ENCODE measurements at places on chromosomes 1 and 21.

- no peak for DNase-seq
These were observed 19.4 kb upstream of the TMEM201 start for GRCh38 chr1:9569267-9569666.

- DNase-seq, result no peak
These were observed 98.3 kb downstream of the PIGK start for GRCh38 chr1:77120950-77121349.

- no peak for DNase-seq
These were observed 166.6 kb downstream of the DYRK1A start for GRCh38 chr21:37532868-37533780.

DNA sequence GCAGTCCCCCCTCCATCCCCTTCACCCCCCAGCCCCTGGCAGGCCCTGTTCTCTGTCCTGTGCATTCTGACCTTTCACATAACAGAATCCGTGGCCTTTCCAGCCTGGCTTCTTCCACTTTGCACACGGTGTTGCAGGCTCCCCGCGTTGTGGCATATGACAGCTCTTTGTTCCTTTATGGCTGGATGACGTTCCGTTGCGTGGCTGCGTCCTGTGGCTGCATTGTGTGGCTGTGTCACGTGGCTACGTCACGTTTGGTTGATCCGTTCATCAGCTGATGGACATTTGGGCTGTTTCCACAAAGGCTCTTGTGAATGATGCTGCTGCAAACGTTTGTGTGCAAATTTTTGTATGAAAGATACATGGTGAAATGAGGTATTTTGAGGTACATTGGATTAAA, 53.3 kb downstream of the PDE9A start:
- DNase-seq, result no peak

DNA sequence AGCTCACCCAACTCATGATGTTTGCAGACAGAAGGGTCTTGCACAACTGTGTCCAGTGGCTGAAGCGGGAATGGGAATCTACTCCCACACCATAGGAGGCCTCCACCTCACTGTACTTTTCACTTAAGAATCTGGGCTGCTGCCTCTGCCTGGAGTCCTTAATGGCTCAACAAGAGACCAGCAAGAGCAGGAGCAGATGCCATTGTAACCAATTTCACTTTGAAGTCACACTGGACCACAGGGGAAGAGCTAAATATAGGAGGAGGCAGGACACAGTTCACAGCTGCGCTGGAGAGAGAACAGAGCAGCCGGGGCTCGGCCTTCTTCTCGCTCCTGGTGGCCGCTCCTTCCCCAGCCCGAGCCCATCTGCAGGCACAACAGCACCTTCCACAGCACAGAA, 120.4 kb downstream of the SIPA1L2 start:
- DNase-seq, result no peak

- DNase-seq, result no peak
These were observed 5.8 kb downstream of the CLEC20A start for GRCh38 chr1:178490967-178491366.

GRCh38 chr1:93824834-93825233, 54.2 kb downstream of the DNTTIP2 start:
- no peak for DNase-seq

DNA sequence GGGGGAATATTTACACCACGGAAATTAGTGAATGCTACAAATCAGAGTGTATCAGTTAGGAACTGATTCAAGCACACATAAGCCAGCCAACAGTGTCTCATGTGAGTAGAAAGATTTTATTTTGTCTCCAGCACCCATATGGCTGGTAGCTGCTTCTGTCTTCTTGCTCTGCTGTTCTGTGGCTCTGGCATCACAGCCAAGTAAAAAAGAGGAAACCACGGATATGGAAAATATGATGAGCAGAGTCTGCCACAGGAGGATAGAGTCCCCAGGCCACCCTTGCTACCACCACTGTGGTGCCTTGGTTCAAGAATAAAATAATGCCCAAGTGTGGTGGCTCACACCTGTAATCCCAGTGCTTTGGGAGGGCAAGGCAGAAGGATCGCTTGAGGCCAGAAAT, 53.6 kb upstream of the SPOCD1 start:
- DNase-seq, result no peak

GRCh38 chr21:27589781-27590180, 622.9 kb upstream of the ADAMTS5 start:
- no peak for DNase-seq

GRCh38 chr1:204684571-204685235, 835 bp downstream of the LRRN2 start:
- no peak for DNase-seq

DNA sequence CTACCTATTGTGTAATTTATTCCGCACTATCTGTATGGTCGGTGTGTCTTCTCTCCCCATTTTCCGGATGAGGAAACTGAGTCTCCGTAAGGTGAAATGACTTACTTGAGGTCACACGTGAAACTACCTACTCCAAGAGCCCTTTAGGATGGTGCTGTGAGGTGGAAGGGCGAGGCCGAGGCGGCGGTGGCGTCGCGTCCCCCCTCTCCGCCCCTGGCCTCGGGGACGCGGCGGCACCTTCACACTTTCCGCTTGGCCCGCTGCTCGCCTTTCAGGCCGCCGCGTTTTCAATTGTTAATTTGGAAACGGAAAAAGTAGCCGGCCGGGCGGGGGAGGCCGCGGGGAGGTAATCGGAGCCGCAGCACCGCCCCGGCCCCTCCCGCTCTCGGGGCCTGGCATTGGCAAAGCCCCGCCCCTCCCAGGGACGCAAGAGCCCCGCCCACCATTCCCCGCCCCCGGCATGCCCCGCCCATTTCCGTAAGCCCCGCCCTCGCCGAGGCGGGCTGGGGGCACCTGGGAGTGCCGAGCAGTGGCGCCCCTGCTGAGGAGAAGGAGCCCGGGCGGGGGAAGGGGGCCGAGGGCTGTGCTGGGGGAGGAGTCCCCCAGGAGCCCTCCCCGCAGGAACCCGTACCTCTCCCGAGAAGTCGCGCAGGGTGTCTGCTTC, 18.6 kb downstream of the KCNQ4 start:
- DNase-seq, result no peak

DNA sequence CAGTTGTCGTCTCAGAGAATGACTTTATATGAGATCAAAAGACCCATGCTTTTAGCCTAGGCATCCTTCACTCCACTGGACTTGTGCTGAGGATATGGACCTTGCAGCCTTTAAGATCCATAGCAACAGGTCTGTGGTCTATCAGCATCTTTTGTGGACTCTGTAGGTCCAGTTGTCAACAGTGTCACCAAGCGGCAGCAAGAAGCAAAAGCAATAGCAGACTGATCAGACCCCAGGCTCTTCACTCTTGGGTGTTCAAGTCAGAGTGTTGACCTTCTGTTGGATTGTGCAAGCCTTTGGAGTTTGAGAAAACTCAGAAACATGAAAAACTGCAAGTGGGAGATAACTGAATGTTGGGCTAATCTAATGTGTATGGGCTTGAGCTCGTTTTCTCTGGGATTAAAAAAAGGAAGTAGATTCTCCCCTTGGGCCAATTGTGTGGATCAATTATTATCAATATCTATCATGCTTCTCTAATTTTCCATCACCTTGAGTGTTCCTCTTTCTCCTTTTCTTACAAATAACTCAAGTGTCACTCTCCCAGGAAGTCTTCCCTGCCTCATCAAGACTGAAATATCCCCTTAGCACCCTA, 144.2 kb downstream of the LYPLAL1 start:
- no peak for DNase-seq

- DNase-seq, result no peak
These were observed 222.5 kb downstream of the SLC45A1 start for GRCh38 chr1:8540261-8540941.

GRCh38 chr1:8257621-8258020, 60.3 kb upstream of the SLC45A1 start:
- no peak for DNase-seq

DNA sequence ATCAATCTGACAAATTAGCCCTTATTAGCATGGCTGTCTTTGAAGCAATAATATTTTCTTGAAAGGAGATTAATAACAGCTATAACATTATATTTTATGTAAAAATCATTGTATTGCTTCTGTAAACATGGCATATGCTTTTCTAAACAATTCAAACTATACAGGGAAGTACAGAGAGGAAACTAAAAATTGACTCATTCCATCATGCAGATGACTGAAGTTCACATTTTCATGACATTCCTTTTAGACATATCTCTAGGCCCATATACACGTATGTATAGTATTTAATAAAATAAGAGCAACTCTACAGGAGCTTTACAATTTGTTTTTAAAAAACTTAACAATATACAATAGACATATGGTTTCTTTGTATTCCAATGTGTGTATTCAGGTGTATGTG, 5.6 kb upstream of the DHCR24 start:
- DNase-seq, result no peak

DNA sequence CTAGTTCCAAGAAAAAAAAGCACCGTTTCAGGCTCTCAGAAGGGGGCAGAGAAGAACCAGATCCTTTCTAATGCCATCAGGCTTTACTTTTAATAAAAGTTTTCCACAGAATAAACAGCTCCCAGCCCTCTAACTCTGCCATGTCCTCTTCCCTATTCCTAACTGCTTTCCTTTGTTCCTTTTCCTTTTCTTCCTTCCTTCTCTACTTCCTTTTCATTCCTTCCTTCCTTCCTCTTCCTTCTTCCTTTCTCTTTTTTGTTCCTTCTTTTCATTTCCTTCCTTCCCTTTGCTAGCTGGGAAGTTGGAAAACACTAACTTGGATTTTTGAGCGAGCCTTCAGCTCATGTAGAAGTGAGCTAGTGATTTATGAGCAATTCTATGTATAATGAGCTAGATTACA, 46.2 kb downstream of the KDM5B start:
- DNase-seq, result no peak

DNA sequence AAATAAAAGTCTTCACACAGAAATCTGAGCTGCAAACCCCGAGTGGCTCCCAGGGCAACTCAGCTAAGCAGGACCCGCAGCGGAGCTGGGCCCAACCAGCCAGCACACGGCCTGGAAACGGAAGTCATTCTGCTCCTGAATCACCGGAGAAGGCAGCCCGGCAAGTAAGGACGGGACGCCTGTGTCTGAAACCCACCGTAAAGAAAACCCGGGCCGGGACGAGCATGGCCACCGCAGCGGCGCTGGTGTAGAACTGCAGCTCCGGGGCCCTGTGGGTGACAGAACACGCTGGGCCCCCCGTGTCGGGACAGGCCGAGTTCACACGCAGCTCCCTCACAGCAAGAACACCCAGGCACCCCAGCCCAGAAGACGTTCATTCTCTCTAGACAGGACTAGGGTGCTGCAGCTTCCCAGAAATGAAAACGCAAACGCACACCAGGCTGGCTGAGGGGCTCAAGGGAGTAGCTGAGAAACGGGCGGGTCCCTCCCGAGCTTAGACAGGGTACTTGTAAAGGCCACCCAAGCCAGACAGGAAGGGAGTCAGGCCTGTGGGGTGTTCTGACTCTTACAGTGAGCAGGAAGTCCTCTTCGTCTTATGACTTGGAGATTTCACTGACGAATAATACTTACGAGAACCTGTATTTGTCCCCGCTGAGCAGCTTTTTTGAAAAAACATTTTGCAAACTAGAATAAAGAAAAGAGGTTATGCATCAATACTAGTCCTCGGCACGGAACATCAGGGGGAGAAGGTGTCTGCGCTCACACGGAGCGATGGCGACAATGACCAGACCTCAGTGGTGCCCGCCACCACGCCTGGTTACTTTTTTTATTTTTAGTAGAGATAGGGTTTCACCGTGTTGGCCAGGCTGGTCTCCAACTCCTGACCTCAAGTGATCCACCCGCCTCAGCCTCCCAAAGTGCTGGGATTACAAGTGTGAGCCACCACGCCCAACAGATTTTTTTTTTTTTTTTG, 10.9 kb upstream of the CDK11B start:
- no peak for DNase-seq

- DNase-seq, result no peak
These were observed 50.9 kb upstream of the TARBP1 start for GRCh38 chr1:234529950-234530237.

DNA sequence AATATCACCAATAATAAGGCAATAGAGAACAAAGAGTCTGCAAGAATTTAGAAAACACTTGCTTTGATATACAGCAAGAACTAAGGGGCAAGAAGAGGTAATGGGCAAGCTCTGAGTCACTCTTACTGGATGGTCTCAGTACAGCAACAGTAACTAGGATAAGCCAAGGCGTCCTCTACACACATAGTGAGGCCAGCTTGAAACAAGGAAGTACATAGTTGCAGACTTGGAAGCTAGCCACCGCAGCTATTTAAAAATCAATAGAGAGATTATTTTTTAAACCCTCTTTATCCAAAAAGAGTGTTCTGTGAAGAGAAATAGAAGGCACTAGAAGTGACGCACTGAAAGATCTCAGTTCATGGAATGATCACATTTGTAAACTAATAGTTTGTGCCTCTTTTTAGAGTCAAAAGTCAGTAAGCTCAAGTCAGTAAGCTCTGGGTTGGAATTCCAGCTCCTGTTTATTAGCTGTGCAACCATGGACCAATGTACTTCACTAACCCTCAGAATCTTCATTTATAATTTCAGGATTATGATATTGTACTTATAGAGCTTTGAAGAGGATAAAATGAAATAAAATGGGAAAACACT, 118.6 kb downstream of the AKT3 start:
- DNase-seq, result no peak

GRCh38 chr1:54323324-54323739, 82.9 kb downstream of the SSBP3 start:
- DNase-seq, result no peak

DNA sequence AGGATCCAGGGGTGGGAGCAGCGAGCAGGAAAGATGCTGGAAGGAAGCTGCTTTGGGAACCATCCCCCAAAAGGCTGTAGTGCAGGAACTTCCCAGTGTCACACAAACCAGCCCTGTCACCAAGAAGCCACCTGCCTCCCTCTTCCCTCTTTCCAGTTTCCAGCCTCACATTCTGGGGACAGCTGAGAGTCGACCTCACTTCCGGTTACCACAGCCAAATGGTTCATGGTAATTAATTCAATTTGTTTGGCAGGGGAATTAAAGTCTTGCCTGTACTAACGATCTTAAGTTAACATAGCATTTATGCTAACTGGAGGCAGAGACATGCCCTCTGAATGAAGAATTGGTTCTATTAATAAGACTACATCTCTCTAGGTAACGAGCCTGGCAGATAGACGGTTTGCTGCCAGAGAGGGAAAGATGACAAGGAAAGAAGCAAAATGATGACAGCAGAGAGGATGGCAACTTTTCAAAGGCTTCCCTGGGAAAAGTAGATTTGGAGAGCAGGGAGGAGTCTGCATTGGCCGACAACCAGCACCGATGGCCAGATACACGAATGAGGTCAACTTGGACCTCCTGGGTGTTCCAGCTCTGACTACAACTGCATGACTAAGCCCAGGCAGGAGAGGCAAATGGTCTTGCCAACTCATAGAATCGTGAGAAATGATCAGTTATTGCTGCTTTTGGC, 64.1 kb downstream of the TMCO4 start:
- no peak for DNase-seq

- no peak for DNase-seq
These were observed 28.4 kb downstream of the RASAL2 start for GRCh38 chr1:178122283-178122682.

DNA sequence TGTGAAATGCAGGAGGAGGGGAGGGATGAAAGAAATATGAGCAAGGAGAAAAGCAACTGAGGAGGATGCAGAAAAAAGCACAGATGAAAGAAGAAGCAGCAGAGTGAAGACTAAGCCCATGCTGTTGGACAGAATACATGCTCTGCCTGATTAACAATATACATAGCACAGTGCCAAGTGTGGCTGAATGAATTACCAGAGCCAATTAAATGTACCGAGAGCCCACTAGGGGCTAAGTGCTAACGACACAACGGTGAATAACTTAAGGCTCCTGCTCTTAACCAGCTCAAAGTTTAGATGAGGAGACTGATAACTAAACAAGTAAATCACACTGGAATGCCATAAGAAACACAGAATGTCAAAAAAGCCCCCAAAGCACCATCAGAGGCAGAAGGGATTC, 15.6 kb downstream of the CADM3 start:
- DNase-seq, result no peak
